Activated T-helper 9 cell treated with anti-CD3 and anti-CD28 coated beads, Interleukin-2, amount 50 U/mL, for 16 hours (primary cell): ENCODE measurements at places on chromosomes 7 and 10.

DNA sequence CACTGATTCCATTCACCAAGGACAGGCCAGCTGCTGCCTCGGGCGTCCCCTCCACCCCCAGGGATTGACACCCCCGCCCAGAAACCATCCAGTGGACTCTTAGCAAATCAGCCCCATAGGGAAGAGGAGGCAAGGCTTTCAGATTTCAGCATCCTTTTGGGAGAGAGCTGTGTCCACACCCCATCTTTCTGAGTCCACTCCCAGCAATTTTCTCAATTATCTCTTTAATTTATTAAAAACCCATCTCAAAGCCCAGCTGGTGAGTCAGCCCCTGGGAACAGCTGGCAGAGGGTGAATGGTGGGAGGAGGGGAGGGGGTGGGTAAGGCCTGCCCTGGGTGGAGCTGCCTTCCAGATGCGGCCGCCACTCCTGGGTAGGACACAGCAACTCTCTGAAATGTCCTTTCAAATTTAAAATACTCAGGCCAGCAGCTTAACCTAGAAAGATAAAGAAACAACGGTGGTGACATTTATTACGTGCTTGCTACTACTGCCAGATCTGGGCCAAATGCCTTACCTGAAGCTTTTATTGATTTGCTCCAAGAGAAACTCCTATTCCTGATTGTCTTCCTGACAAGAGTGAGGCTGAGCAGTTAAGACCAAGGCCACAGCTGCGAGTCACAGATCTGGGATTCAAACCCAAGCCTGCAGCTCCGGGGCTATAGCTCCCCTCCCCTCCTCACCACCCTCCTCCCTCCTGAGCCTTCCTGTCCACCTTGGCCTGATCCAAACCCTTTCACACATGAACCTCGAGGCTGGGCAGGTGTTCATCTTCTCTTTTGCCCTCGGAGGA lies 120.4 kb downstream of the RGS10 start:
- no peak for DNase-seq

DNA sequence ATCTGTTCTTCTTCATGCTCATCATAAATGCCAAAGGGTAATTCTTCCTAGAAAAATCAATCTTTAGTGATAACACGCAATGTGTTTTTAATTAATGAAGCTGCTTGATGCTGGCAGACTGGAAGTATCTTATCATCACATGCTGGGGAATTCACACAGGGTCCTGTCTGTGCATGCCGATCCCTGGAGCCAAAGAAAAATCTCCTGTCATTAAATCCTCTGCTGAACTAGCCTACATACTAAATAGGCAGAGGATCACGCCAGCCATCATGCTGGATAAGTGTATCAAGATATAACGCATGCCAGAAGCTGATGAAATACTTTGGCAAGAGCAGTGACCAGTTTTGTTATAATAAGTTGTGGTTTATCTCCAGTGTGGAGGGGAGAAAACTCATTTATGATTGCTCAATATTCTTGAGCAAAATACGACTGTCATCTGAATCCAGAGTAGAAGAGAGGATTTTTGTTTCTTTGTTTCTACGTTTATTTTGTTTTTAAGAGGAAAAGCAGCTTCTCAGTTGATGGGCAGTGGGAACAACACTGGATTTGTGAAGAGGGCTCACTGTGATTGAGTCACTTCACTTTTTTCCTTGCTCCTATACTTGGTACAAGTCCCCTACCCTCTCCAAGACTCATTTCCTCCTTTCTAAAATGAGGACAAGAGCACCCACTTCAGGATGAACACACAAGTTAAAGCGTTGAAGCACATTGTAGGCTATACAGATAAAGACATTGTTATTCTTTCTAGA lies 649.1 kb downstream of the TNS3 start:
- no peak for DNase-seq

- no peak for DNase-seq
Observed at GRCh38 chr10:104324221-104324686, 14.0 kb downstream of the ITPRIP start.

- no peak for DNase-seq
Observed at GRCh38 chr10:35642793-35643114, 658 bp upstream of the FZD8 start.

- no peak for DNase-seq
Observed at GRCh38 chr10:114685456-114685855, 27.4 kb upstream of the ABLIM1 start.

DNA sequence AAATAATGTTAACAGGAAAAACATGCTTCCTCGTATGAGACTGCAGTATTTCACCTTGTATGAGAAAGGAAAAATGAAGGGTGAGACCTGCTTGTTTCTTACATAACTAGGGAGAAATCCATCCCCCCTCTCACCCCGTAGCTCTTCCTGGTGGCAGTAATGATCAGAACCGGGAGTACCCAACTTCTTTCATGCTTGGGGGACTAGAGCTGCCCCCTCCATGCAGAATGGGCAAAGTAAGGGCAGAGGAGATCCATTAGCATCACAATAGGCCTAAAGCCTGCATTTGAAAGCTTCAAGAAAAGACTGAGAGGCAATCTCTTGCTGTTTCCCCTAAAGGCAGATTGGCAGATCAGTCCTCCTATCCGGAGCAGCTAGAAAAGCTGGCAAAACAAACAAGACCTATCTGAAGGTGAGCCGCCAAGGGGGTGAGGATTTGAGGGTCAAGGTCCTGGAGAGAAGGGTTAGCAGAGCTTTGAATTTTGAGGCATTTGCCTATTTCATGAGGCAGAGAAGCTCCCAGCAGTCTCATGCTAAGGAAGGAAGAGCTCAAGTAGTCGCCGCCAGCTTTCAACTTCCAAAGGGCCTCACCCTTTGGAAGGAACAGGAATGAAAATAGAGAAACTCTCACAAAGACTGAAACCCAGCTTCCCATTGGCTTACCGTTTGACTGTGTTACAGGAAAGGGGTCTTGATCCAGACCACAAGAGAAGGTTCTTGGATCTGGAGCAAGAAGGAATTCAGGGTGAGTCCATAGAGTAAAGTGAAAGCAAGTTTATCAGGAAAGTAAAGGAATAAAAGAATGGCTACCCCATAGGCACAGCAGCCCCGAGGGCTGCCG lies 36.2 kb downstream of the BAG3 start:
- DNase-seq, result no peak

- no peak for DNase-seq
Observed at GRCh38 chr10:103090911-103091310, 102.2 kb downstream of the NT5C2 start.

- no peak for DNase-seq
Observed at GRCh38 chr7:47647181-47647917, 65.4 kb upstream of the TNS3 start.

GRCh38 chr7:44292876-44293560 lies 32.4 kb downstream of the CAMK2B start:
- no peak for DNase-seq

GRCh38 chr7:6181136-6181535 lies 91.3 kb downstream of the CYTH3 start:
- DNase-seq, result no peak

DNA sequence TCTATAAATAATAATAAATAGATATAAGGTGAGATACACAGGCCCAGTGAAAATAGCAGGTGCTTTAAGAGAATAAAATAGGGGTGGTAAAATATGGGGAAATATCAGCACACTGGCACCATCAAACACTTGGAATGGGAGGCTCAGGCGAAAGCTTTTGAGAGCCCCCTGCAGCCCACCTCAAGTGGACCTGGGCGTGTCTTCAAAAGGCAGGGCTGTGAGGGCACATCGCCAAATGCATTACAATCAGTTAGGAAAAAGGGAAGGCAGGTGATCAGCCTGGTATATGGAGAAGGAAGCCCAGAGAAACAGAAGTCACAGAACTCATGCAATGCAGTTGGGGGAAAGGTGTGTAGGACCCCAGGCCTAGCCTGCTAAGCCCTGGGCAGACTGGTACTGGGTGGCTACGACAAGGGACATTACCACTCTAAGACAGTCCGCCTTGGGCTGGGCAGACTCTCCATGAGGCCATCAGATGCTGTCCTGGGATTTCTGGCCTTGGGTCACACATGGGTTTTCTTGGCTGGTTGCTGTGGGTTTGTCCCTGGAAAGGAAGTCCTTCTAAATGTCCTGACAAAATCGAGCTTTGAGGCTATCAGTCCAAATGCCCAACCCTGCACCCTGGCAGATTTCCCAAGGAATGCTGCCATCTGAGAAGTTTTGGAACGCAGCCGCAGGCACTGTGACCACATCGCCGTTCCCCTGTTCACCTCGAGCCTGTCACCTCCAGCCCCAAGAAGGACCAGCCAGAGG lies 330.6 kb downstream of the GRID1 start:
- DNase-seq, result no peak

- no peak for DNase-seq
Observed at GRCh38 chr10:22754296-22754695, 39.9 kb upstream of the PIP4K2A start.

GRCh38 chr7:130566168-130566897 lies 74.4 kb downstream of the MEST start:
- DNase-seq, result no peak

GRCh38 chr10:69726850-69727249 lies 74.9 kb upstream of the COL13A1 start:
- DNase-seq, result no peak

DNA sequence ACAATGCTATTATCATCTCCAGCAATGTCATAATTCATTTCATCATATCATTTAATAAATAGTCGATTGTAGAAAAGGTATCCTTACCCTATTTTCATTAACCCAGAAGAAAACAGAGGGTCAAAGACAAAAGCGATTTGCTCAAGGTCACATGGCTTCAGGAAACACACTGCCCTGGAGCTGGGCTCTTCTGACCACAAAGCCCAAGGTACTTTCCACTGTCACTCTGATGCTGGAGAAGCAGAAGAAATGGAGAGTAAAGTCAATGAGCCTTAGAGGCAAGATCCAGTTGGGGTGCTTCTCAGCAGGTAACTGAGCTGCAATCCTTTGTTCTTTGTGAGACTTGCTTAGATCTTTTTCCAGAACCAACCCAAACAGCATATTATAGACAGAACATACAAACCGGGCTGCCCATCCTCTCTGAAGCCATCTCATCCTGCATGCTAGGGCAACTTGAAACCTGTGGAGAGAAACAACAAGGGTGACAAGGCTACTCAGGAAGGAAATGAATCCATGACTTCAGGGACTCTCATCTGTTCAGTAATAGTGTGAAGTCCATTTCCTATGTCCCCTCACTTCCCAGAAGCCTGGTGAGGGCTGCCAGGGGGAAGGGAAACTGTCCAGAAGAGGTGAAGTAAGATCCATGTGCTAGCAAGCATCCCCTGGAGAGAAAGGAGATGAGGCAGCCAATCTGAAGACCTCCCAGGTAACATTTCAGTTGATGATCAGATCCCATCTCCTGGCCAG lies 148.6 kb upstream of the SVIL start:
- no peak for DNase-seq

DNA sequence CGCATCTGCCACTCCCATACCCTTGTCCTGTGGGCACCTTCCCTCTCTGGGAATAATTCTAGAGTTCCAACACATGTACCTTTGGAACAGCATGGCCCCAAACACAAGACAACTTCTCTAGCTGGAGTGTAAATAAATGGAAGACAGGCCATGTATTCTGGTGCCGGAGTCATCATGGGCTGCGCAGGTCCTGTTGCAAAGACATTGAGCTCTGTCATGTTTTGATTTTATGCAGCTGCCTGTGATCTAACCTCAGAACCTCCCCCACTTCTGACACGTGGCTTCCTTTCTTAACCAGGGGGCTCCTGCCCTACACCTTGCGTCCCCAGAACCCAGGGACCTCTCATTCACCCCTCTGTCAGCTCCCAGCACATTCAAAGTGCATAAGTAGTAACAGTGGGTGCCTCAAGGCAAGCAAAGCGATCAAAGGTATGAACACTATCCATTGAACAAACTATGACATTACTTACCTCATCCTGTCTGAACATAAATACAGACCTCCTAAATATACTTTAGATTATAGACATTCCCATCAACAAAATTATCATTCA lies 219.9 kb downstream of the FGFR2 start:
- no peak for DNase-seq

DNA sequence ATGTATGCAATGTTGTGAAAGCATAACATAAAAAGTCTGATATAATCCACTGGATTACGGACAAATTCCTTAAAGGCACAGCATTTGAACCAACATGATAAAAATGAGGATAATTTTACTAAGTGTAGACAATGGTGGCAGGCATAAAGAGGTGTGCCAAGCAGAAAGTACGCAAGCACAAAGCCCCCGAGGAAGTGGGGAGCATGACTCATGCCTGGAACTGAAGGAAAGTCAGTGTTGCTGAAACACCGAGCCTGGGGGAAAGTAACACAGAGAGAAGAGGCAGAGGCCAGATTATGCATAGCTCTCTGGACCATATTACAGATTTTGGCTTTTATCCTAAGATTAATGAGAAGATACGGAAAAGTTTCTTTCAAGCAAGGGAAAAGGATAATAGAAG lies 490.0 kb upstream of the PHF14 start:
- DNase-seq, result no peak

- DNase-seq, result no peak
Observed at GRCh38 chr10:114498413-114499111, 94.3 kb upstream of the AFAP1L2 start.

DNA sequence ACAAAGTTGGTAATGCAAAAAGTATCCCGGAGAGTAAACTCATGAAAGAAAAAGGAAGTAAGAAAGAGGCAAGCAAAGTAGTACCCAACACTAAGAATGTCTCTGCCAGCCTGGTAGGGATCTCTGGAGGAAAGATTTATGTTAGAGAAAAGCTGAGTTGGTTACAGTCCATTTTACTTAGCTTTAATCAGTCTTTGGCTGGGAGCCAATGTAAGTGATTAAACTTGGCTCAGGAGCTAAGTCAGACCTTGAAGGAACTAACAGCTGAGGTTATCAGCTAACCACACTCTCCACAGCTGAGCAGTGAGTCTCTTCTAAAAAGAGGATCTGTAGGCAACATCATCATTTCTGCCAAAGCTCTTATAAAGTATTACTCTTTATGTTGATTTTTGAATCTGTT lies 148.0 kb downstream of the ANKRD7 start:
- no peak for DNase-seq

DNA sequence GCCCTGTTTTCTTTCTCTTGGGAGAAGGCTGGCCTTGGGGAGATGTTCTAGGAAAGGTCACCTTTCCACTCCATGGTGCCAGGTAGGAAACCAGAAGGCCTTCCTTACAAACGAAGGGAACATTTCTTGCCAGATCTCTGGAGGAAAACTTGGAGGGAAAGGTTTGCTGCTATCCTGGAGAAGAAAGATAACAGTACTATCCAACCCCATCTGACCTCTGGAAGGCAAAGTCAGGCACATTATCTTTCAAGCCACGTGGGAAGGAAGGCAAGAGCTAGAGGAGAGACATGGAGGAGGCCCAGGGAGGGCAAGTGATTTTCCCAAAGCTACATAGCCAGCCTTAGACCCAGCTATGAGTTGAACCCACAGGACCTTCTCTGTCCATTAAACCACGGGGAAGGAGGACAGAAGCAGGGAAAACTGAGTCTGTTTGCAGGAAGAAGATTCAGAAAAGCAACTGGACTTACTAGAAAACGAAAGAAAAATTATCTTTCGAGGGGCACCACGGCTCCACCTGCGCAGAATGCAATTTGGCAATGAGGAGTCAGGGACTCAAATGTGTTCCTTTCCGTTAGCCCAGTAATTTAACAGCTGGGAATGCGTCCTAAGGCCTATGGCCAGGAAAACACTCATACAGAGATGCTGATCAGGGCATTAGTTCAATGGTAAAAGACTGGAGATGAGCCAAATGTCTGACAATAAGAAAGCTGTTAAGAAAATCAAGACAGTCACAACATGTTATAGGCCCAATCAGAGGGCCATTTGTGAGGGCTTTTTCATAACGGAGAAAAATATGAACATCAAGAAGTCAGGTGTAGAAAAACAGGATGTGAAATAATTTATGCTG lies 32.0 kb upstream of the PSAP start:
- DNase-seq, result no peak
